ENCODE measurements at places on chromosomes 5 and 9.

GRCh38 chr5:42858031-42858643 is 46.4 kb upstream of the SELENOP start:
- no peak for DNase-seq

DNA sequence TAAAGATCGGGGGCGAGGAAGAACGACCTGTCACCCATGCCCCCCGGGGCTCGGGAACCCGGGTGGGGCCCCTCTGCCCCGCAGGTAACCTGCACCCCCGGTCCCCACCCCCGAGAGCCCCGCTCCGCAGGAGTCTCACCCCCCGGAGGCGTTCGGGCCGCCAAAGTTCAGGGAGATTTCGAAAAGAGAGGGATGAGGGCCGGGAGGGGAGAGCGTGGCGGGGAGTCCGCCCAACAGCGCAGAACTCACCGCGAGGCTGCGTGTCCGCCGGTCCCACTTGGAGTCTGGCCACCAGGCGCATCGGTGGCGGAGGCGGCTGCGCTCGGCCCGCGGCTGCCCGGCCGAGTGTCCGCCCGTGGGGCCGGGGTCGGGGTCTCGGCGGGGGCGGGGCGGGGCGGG is at the start of gene PHF19:
PHF19 (minus strand) TSS at position 347 of the 399 bp plus-strand sequence. CDS start 2,447 bp downstream, outside the sequence.
- no peak for DNase-seq

DNA sequence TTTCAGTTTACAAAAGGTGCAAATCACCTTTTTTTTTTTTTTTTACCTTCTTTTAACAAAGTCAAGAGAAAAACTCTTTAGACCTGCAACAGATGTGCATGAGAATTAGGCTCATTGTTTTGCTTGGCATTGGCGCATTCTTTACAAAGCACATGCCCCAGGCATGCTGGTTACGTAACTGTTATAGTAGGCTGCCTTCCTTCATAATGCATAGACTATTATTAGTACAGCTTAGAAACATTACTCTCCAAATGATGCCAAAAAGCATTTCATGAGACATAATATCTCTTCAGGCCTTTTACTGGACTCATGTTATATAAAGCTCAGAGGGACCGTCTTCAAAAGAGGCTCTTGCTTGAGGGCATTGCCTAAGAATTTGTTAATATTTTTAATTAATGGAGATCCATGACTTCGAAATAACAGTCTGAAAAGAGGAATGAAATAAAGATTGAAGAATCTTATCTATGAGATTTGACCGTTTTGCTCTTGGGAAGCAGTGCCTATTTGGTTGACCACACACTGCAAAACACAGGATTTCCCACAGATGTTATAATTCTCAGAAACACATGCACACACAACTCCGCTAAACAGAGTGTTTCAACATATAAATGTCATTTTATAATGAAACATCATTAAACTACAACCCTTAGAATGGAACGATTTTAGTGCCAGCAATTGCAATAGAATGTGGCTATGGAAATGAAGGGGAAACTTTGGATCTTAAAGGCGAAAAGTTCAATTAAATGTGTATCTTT is 478.7 kb downstream of the PRR16 start:
- DNase-seq, result no peak

GRCh38 chr5:87008751-87009560 is 258.7 kb upstream of the RASA1 start:
- DNase-seq, result no peak

- no peak for DNase-seq
Observed at GRCh38 chr5:174692982-174693422, 31.4 kb upstream of the MSX2 start.

DNA sequence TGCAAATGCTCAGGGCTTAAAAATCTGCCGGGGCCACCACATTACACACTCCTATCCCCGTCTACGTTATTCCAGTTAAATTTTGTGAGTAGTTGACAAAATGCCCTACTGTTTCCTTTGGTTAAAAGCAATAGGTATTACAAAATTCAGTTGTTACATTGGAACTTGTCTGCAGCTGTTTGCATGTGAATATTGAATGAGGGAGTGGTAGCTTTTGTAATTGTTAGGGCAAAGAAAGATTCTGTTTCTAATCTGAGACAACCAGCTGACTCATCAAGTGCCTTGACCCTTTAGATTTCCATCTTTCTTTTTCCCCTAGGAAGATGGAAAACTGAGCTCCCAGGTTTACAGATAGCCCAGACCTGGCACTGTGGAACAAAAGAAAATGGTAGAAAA is 30.2 kb downstream of the MAML1 start:
- DNase-seq, result no peak

DNA sequence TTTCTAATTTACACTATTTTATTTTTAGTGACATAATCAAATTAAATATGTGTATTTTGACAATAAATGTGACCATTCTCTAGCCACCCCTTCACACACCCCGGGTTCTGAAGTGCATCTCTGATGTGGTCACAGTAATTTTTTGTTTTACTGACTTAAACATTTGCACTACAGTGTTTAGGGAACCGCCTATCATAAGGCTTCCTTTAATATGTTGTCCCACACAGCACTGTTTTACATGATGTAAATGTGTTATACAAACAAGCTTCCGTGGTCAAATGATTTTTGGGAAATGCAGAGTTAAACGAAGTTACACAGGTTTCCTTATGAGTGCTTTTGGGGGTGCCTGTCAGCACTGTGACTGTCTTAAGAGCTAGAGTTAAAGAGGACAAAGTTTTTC is 86.5 kb downstream of the KDM4C start:
- DNase-seq, result no peak

- DNase-seq, result no peak
Observed at GRCh38 chr9:99607842-99608448, 213.7 kb upstream of the NR4A3 start.

DNA sequence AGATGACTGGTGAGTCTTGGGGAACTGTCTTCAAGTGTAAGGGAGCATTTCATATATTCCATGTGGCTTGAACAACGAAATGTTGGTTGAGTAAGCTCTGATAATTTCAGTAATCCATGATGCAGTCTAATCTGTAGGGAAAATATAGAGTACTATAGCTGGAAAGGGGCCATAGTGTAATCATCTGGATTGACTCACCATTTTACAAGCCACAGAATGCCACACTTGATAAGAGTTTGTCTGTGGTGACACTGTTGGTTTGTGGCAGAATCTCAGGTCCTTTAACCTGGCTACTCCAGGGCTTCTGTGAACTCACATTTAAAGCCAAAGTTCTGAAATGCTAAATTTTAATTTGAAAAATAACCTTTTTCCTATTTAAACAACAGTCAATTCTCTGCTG is 16.3 kb upstream of the MAML1 start:
- DNase-seq, result no peak

DNA sequence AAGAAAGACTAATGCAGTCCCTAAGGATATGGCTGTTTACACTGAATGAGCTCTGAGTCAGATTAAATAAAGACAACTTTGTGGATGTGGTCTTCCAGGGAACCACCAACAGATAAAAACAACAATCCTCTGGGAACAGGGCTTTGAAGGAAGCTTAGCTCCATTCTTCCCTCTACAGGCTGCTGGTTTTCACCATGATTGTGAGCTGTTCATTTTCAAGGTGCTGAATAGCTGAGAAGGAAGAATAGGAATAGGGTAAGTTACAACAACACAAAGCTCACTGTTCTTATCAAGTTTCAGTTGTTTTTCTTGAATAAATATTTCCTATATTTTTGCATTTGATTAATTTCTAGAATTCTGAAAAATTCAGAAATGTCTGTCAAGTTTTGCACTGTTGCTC is 25.9 kb upstream of the PTAR1 start:
- no peak for DNase-seq

GRCh38 chr5:127766676-127767335 is 63.6 kb downstream of the CCDC192 start:
- DNase-seq, result no peak

DNA sequence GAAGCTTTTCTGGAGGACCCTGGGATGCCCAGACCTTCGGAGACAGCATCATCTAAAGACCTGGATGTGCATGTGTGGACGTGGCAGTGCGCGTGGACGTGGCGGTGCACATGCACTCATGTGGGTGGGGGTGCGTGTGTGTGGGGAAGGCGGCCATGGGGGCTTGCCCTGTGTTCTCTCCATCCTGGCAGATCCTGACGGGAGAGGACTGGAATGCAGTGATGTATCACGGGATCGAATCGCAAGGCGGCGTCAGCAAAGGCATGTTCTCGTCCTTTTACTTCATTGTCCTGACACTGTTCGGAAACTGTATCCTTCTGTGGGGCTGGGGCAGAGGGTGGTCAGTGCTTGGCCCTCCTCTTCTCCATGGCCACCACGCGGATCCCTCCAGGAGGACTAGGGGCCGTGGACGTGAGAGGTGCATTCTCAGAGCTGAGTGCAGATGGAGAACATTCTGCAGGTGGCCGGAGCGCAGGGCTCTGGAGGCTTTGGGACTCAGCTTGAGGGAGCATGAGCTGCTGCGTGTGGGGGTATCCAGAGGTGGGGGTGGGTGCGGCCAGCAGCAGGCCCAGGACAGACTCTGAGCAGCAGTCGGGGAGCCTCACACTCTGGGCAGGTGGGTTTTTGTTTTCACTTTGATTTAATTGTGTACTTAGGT is 129.1 kb downstream of the CACNA1B start:
- DNase-seq, result no peak
